Hepatocyte (in vitro differentiated cells): ENCODE measurements at places on chromosomes 3 and 15. TPM values are rescaled to one million over a fixed set of nuclear protein-coding genes. Genes with fewer than 3 reads are reported as not detected.
A peak's percentile ranks its signal among the peaks of the same experiment; 100 is the strongest.

- DNase-seq = peak; percentile 55
Observed at GRCh38 chr3:79517766-79518413, 249.9 kb downstream of the ROBO1 start.

GRCh38 chr15:81752546-81752942, 293.3 kb downstream of the MEX3B start:
- peak; percentile 74 for DNase-seq

DNA sequence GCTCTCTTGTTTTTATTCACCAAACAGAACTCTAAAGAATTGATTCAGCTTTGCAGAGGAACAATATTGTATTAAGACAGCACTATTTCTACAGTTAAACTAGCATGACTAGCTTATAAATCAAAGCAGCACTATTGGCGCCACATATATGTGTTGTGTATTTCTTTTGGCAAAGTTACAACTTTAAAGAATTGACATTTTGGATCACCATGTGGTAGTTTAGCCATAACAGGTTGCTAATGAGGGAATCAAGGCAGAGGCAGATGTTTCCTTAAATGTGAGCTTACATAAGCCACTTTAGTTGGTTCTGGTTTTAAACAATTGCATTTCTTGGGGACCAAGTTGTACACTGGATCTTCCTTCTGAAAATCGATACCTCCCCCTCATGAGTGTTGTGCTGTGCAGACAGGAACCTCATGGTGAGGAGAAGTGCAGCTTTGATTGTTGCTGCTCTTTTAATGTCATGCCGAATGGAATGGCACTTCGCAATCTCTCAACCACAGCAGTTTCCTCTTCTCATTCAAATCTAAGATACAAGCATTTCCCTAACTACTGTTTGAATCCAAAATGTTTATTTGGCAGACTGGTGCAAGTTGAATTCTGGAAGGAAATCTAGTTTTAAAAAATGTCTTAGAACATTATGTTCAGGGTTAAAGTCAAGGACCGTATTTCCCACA, 151.2 kb downstream of the MYRIP start:
- DNase-seq = no peak

GRCh38 chr15:43928152-43928551, 101.3 kb downstream of the WDR76 start:
- no peak for DNase-seq

DNA sequence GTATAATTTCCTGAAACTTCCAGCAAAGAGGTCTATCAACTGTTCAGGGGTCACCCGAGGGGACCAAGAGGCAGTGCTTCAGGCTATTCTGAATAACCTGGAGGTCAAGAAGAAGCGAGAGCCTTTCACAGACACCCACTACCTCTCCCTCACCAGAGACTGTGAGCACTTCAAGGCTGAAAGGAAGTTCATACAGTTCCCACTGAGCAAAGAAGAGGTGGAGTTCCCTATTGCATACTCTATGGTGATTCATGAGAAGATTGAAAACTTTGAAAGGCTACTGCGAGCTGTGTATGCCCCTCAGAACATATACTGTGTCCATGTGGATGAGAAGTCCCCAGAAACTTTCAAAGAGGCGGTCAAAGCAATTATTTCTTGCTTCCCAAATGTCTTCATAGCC, 6.8 kb downstream of the GCNT3 start:
- no peak for DNase-seq

The CAND2 gene
- 3.3 and 5.0 TPM in 2 replicates for total RNA-seq

- peak; percentile 55 for DNase-seq
Observed at GRCh38 chr15:64426845-64427465, 33.4 kb upstream of the ZNF609 start.

GRCh38 chr3:24793896-24794295, 299.2 kb upstream of the THRB start:
- no peak for DNase-seq

The EFCAB12 gene
- 0.20 and 0.44 TPM in 2 replicates for total RNA-seq

DNA sequence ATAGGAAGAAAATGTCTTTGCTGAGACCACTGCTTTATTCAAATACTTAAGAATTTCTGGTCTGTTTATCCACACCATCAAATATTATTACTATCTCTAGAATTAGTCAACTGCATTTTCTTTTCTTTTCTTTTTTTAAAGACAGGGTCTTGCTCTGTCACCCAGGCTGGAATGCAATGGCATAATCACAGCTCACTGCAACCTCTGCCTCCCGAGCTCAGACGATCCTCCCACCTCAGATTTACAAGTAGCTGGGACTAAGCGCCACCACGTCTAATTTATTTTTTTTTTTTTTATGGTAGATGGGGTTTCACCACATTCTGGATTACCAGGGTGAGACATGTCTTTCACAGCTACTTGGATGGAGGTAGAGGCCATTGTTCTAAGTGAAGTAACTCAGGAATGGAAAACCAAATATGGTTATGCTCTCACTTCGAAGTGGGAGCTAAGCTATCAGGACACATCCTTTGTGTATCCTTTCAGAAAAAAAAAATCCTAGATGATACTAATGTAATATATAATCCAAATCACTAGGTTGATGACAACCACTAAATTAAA, 52.8 kb downstream of the STAG1 start:
- DNase-seq = no peak

DNA sequence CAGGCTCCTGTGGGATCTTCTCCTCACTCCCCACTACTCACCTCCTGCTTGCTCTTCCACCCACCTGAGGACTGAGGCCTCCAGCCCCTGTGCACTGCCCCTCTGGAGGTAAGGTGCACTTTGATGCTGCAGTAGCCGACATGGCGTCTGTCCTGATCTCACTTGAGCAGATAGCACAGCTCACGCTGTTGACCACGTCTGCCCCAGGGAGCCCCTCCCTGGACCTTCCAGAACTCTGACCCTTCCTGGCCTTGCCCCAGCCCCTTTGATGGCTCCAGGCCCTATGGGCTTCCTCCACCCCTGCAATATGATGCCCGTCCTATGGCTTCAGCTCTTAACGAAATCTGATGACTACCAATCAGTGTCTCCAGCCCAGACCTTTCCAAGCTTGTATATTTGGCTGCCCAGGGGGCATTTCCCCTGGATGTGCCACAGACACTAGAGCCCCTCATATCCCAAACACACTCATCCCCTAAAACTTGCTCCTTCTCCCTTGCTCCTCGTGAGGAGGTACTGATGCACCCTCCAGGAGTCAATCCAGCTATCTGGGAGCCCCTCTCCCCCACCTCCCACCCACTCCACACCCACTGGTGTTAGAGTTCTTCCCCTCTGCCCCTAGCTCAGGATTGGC, 27.1 kb downstream of the KY start:
- no peak for DNase-seq

The PARP6 gene
- total RNA-seq = 37.6 and 57.1 TPM in 2 replicates

DNA sequence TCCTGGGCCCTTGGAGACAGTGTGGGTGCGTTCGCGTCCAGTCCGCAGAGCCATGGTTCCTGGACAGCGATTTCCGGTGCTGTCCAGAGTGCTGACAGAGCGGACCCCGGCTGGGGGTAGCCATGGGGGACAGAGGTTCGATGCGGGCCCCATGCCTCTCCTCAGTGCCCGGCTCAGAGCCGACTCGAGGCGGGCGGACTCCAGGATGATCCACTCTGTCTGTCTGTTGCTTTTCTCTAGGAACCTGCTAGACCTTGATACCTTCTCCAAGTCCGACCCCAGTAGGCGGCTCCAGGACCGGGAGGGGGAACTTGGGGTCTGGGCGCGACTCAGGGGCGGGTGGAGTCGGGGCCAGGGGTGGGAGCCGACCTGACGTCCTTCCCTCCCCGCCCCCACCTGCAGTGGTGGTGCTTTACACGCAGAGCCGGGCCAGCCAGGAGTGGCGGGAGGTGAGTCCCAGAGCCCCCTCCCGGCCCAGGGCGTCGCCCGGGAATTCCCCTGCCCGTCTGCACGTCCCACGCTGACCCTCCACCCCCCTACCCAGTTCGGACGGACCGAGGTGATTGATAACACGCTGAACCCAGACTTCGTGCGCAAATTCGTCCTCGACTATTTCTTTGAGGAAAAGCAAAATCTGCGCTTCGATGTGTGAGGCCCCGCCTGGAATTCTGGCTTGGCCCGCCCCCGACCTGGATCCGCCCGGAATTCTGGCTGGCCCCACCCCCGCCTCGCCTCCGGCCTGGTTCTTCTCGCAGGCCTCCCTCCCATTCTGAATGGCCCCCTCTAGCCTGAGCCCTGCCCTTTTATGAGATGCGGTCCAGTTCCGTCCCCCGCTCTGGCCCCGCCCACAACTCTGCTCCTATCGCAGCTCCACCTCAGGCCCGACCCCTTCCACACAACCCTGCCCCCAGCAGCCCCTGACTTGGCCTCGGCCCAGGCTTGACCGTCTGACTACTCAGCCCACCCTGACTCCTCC, 1.0 kb downstream of the CPNE9 start:
- DNase-seq = peak; percentile 65

DNA sequence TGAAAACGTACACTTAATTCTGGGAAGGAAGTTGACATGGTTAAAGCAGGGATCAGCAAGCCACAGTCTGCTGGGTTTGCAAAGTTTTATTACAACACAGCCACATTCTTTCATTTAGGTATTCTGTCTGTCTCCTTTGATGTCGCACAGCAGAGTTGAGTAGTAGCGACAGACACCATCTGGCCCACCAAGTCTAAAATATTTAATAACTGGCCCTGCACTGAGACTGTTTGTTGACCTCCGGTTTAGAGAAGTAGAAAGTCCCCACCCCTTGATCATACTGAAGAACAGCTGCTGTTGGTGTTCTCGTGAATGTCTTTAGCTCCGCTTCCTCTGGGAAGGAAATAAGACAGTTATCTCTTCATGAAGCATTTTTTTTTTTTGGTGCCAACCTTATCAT, 66.2 kb downstream of the MCTP2 start:
- DNase-seq = no peak

- DNase-seq = no peak
Observed at GRCh38 chr15:91471468-91471867, 371.4 kb downstream of the SV2B start.

DNA sequence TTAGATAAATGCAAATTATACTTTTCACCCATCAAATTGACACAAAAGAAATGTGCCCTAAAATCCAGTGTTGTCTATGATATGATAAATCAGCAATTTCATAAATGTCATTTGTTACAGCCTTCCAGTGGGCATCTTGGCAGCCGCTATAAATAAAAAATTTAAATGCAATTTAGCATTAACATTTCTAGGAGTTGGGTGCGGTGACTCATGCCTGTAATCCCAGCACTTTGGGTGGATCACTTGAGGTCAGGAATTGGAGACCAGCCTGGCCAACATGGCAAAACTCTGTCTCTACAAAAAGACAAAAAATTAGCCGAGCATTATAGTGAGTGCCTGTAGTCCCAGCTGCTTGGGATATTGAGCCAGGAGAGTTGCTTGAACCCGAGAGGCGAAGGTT, 65.9 kb upstream of the POMGNT2 start:
- DNase-seq = no peak

- no peak for DNase-seq
Observed at GRCh38 chr3:122843604-122844003, 48.7 kb downstream of the SLC49A4 start.

DNA sequence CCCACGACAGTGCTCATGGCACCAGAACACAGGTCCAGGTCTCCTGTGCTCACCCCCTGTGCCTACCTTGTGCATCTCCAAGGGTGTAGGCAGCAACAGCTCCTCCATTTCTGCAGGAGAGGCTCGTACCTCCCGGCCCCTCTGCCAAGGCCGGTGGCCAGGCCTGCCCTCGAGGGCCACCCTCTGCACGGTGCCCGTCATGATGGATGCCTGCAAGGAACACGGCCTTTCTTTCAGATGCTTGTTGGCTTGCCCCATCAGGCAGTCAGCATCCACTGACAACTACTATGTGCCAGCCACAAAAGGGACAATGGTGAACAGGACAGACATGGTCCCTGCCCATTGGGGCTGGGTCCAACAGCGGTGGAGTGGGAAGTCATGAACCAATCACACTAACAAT, 43.8 kb downstream of the GRIP2 start:
- no peak for DNase-seq

The LSMEM2 gene
- total RNA-seq = 0.20 TPM in 1 of 2 replicates, not detected in the other

DNA sequence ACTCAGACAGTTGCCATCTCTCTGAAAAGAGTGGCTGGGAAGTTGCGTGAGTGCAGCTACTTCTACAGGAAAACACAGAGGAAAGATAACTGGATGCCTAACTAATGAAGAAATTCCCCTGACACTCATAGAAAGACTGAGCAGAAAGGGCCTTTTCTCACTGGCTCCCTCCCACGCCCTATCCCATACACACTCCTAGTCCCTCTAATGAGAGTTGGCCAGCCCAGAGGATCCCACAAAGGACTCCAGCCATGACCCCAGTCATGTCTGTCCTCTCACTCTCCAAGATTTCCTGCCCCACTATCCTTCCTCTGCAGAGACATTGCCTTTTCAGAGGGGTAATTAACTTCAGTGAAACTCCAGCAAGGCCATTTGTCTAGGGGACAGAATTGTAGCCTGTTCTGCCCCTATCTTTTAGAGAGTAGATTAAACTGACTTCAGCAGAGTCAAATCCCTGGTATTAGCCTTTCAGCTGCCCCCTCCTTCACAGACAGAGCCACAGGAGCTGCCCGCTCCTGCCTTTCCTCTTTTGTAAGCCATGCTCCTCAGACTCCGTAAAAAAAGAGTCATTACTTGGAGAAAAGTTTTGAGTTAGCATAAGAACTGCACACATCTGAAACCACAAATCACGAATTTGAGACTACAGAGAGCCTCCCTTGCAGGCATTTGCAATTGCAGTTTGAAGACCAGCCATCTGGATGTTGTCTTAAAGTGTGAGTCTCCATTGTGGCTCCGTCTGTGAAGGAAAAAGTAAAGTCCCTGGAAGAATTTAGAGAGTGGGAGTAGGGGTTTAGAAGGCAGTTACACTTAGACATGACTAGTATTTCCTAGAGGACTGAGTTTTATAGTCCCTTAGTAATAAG, 129.1 kb upstream of the SEMA6D start:
- peak; percentile 7 for DNase-seq

The TGM4 gene
- total RNA-seq = 0.43 TPM in 1 of 2 replicates, not detected in the other

The TRPM1 gene
- not detected in 2 replicates for total RNA-seq

GRCh38 chr15:77180270-77180669, 109.4 kb upstream of the TSPAN3 start:
- DNase-seq = no peak

The CTXN2 gene
- total RNA-seq = 0.12 TPM in 1 of 2 replicates, not detected in the other

The CASR gene
- 0.32 and 0.37 TPM in 2 replicates for total RNA-seq
